ENCODE measurements at places on chromosomes 7 and 10. TPM values are rescaled to one million over a fixed set of nuclear protein-coding genes. Genes with fewer than 3 reads are reported as not detected.

Gene ASAH2
- 1.6 TPM for total RNA-seq

GRCh38 chr10:43186150-43186549, 47.9 kb downstream of the CSGALNACT2 start:
- no peak for DNase-seq

DNA sequence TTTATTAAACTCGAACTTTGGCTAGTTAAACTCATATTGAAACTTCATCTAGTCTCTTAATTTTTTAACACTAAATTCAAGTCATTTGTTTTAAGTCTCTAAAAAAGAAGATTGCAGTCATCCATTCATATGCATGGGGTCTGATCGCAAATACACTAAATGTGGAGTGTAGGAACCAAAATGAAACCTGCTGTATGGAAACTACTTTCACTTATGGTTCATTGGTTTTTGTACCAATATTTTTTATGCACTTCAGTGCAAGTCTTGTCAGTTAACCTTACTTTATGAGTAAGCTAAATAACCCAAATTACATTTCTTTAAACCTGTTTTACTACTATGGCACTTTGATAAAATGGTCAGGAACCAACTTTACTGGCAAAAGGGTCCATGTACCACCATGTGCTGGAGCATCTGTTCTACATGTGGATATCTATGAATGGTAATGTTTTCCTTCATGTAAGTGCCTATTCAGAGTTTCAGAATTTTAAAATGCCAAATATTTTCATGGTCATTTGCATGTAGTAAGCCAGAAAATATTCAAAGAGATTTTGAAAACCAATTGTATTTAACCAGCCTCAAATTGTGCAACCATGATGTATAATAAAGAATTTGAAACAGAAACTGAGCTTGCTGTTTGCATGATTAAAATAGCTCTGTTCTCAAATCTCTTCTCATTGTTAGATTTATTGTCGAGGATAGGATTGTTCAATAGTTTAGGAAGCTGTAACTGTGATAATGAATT, 7.6 kb upstream of the SUPV3L1 start:
- DNase-seq: no peak

GRCh38 chr7:30469303-30469702, 9.3 kb downstream of the NOD1 start:
- no peak for DNase-seq

Data from CD4-positive, CD25-positive, alpha-beta regulatory T cell (primary cell).